ENCODE measurements at places on chromosomes 7 and 10. TPM values are rescaled to one million over a fixed set of nuclear protein-coding genes. Genes with fewer than 3 reads are reported as not detected.

Gene HOXA4
- 0.83 TPM for total RNA-seq

Gene GOT1
- total RNA-seq: 16.8 TPM

Gene IFT22
- 21.8 TPM for total RNA-seq

Gene JAKMIP3
- total RNA-seq: 1.5 TPM

Gene NPC1L1
- 0.28 TPM for total RNA-seq

GRCh38 chr7:98797150-98797549 lies 72.7 kb downstream of the TMEM130 start:
- H3K36me3 ChIP-seq: no peaks in the 10 kb centered on the region
- DNase-seq: no peak
- H3K27ac ChIP-seq: no peak overlapping the region
- no peaks in the 10 kb centered on the region for H3K4me1 ChIP-seq
- no peak overlapping the region for H3K4me3 ChIP-seq
- H3K27me3 ChIP-seq: no peaks in the 10 kb centered on the region

- peaks cover 3% of the 10 kb centered on the region for H3K4me1 ChIP-seq
- H3K4me3 ChIP-seq: no peak overlapping the region
- no peak overlapping the region for H3K27ac ChIP-seq
- H3K27me3 ChIP-seq: no peaks in the 10 kb centered on the region
Measured at GRCh38 chr7:80412842-80413241, 99.0 kb downstream of the GNAT3 start.

DNA sequence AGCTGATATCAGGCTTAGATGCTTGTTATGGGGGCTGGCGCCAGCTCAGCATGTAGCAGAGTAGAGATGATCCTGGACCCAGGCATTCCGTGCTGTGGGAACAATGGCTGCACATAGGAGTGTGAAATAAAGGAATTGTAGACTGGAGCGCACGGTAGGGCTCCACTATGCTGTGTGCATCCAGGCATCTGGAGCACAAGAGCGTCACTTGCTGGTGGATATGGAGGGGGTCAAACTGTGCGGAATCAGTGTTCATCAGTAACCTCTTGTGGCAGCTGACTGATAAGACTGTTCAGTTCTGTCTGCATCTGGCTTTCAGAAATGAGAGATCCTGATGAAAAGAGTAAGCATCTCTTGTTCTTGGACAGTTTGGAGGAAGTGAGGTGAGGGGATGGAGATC lies 55.8 kb downstream of the ZNF503 start:
- H3K4me1 ChIP-seq: no peaks in the 10 kb centered on the region
- no peak overlapping the region for H3K27ac ChIP-seq
- no peak for DNase-seq
- no peaks in the 10 kb centered on the region for H3K36me3 ChIP-seq
- no peak overlapping the region for H3K4me3 ChIP-seq
- no peaks in the 10 kb centered on the region for H3K27me3 ChIP-seq

DNA sequence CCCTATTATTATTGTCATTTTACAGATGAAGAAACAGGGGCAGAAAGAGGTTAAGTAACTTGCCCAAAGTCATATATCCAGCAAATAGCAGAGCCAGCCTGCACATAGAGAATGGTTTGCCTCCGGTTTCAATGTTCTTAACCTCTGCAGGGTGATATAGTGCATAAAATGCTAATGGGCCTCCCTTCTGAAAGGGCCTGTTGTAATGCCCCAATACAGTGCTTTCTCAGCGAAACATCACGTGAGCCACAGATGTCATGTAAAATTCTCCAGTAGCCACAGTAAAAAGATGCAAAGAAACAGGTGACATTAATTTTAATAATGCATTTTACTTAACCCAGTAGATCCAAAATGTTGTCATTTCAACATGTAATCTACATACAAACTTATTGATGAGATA lies 38.1 kb downstream of the LRGUK start:
- no peaks in the 10 kb centered on the region for H3K4me1 ChIP-seq
- H3K27me3 ChIP-seq: no peaks in the 10 kb centered on the region
- H3K4me3 ChIP-seq: no peak overlapping the region
- DNase-seq: no peak
- H3K27ac ChIP-seq: no peak overlapping the region

DNA sequence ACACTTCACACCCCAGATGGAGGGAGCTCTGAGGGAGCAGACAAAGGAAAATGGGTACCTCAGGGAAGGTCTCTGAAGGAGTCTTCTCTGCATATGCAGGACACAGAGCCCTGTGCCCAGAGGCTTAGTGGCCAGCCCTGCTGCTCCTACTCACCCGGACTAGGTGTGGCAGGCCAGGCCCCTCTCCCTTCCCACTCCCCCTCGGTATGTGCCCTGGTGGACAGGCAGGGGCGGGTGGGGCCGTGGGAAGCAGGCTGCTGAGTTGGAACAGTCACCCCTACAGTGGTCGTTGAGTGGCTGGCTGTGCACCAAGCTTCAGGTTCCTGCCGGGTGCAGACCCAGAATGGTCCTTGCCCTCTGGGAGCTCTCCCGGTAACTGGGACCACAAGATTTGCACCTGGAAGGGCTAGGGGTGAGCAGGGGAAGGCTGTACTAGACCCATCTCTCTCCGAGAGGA lies 68.6 kb downstream of the ZMIZ1 start:
- H3K27ac ChIP-seq: peak overlapping the region; percentile 45
- H3K4me1 ChIP-seq: peaks cover 54% of the 10 kb centered on the region
- no peak overlapping the region for H3K4me3 ChIP-seq
- DNase-seq: peak; percentile 43
- no peaks in the 10 kb centered on the region for H3K36me3 ChIP-seq

GRCh38 chr7:155206318-155207020 lies 91.2 kb upstream of the INSIG1 start:
- no peak for DNase-seq
- no peaks in the 10 kb centered on the region for H3K36me3 ChIP-seq
- H3K27me3 ChIP-seq: no peaks in the 10 kb centered on the region
- no peak overlapping the region for H3K4me3 ChIP-seq
- no peaks in the 10 kb centered on the region for H3K4me1 ChIP-seq
- no peak overlapping the region for H3K27ac ChIP-seq

DNA sequence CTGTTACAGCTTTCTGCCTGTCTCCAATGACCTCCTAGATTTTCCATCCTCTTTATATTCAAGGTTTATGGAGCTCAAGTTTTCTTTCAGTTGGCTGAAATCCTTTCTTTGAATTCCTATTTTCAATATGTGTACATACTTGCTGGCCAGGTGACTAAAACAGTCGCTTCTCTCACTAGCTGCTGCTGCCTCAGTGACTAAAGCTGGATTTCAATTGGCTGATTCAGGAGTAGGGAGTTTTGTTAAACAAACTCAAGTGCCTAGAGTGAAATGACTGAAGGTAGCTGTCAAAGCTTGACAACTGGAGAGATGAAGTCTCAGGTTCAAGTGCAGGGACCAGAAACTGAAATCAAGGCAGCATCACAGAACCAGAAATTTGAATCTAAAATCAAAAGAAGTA lies 6.7 kb upstream of the POLR1F start:
- no peak for DNase-seq
- H3K27me3 ChIP-seq: no peaks in the 10 kb centered on the region
- no peak overlapping the region for H3K27ac ChIP-seq
- no peak overlapping the region for H3K4me3 ChIP-seq
- no peaks in the 10 kb centered on the region for H3K36me3 ChIP-seq

- no peaks in the 10 kb centered on the region for H3K4me1 ChIP-seq
- H3K27ac ChIP-seq: no peak overlapping the region
- H3K4me3 ChIP-seq: no peak overlapping the region
- DNase-seq: no peak
- H3K36me3 ChIP-seq: no peaks in the 10 kb centered on the region
- no peaks in the 10 kb centered on the region for H3K27me3 ChIP-seq
Measured at GRCh38 chr10:72370201-72370722, 15.5 kb upstream of the DNAJB12 start.

GRCh38 chr10:75646916-75647315 lies 215.5 kb downstream of the LRMDA start:
- H3K27me3 ChIP-seq: no peaks in the 10 kb centered on the region
- no peak overlapping the region for H3K4me3 ChIP-seq
- H3K36me3 ChIP-seq: no peaks in the 10 kb centered on the region
- peak; percentile 63 for DNase-seq
- H3K4me1 ChIP-seq: peaks cover 4% of the 10 kb centered on the region

- no peaks in the 10 kb centered on the region for H3K36me3 ChIP-seq
- H3K4me3 ChIP-seq: no peak overlapping the region
- H3K27ac ChIP-seq: no peak overlapping the region
- DNase-seq: no peak
- H3K4me1 ChIP-seq: no peaks in the 10 kb centered on the region
- H3K27me3 ChIP-seq: no peaks in the 10 kb centered on the region
Measured at GRCh38 chr10:14889318-14889717, 10.7 kb downstream of the SUV39H2 start.

- peak overlapping the region; percentile 16 for H3K27ac ChIP-seq
- no peaks in the 10 kb centered on the region for H3K4me1 ChIP-seq
- no peaks in the 10 kb centered on the region for H3K27me3 ChIP-seq
- no peak overlapping the region for H3K4me3 ChIP-seq
- H3K36me3 ChIP-seq: no peaks in the 10 kb centered on the region
Measured at GRCh38 chr10:6114805-6115341, 26.0 kb downstream of the RBM17 start.

DNA sequence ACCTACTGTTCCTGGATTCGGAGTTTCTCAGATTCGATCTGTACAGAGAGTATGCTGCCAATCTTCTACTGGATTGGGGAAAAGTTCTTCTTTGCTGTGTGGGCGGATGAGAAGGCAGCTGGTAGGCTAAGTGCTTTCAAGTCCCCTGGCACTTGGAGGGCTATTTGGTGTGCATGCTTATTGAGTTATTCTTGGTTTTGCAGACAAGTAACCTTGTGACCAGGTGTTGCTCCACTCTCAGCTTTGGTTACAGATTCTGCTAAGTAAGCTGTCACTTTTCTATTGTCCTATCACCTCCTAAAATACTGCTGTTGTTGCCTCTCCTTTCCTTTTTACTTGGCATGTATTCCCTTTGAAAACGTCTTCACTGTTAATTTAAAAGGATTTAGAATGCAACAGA lies 1375.1 kb upstream of the LRRTM3 start:
- DNase-seq: no peak
- H3K27ac ChIP-seq: no peak overlapping the region
- no peaks in the 10 kb centered on the region for H3K27me3 ChIP-seq
- no peaks in the 10 kb centered on the region for H3K36me3 ChIP-seq
- H3K4me3 ChIP-seq: no peak overlapping the region
- H3K4me1 ChIP-seq: no peaks in the 10 kb centered on the region

- H3K4me1 ChIP-seq: peaks cover 5% of the 10 kb centered on the region
- no peak for DNase-seq
- H3K27me3 ChIP-seq: no peaks in the 10 kb centered on the region
- H3K36me3 ChIP-seq: no peaks in the 10 kb centered on the region
Measured at GRCh38 chr7:711922-712380, 14.5 kb upstream of the DNAAF5 start.

GRCh38 chr10:103244666-103245271 lies 918 bp upstream of the RPEL1 start:
- H3K36me3 ChIP-seq: no peaks in the 10 kb centered on the region
- no peak overlapping the region for H3K4me3 ChIP-seq
- DNase-seq: peak; percentile 56
- H3K27ac ChIP-seq: no peak overlapping the region

- peak overlapping the region; percentile 84 for H3K27ac ChIP-seq
- H3K27me3 ChIP-seq: no peaks in the 10 kb centered on the region
- peak overlapping the region; percentile 89 for H3K4me3 ChIP-seq
Measured at GRCh38 chr7:114922652-114923402, 933 bp downstream of the MDFIC start.

DNA sequence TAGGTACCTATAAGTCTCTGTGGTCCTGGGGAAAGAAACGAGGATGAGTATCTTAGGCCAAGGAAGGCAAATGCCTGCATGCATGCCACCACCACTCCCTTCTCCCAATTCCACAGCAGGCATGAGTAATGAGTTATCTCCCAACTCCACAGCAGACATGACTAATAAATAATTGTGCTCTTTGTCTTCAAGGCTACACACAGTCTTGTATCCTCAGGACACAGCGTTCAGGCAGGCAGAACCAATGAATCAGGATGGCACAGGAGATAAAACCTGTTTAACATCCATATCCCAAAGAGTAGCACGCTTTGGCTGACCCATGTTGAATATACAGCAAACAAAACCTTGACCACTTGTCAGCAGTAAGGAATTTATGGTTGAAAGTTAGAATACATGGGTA lies 229.7 kb upstream of the NFE2L3 start:
- H3K27ac ChIP-seq: no peak overlapping the region
- H3K36me3 ChIP-seq: no peaks in the 10 kb centered on the region
- H3K4me1 ChIP-seq: no peaks in the 10 kb centered on the region
- no peaks in the 10 kb centered on the region for H3K27me3 ChIP-seq
- no peak overlapping the region for H3K4me3 ChIP-seq
- no peak for DNase-seq

DNA sequence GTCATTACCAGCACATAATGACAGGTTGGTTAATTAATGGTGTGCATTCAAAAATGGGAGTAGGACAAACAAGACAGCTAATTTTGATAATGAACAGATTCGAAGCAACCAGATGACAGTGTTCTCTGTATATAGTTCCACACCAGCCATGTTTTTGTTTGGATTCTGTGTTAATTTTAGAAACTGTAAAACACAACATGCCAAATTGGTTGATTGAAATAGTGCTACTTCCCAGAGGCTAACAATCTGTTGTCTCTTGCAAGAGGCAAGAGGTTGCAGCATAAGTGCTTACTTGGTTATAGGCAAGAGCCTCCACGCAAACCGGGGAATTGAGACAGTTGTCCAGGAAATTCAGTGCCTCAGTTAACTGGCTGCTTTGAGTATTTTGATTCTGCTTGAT lies 170.2 kb upstream of the HABP2 start:
- H3K4me3 ChIP-seq: no peak overlapping the region
- H3K4me1 ChIP-seq: peaks cover 8% of the 10 kb centered on the region
- no peaks in the 10 kb centered on the region for H3K36me3 ChIP-seq

DNA sequence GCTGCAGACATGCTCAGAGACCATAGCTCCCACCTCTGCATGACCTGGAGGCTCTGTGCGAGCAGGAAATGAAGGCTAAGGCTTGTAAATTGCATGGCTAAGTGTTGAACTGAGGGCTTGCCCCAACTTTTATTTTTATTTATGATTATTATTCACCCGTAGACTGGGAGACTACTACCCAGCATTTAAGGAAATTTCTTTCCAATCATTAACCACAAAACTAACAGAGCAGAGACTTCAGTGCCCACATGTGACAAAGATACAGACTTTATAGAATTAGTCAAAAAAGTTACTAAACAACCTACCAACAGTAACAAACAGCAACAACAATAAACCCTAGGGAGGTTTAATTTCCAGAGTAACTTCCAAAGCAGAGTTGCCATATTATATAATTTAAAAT lies 39.7 kb downstream of the MCMBP start:
- no peak for DNase-seq
- no peaks in the 10 kb centered on the region for H3K36me3 ChIP-seq
- H3K4me3 ChIP-seq: no peak overlapping the region
- H3K4me1 ChIP-seq: no peaks in the 10 kb centered on the region
- no peaks in the 10 kb centered on the region for H3K27me3 ChIP-seq
- no peak overlapping the region for H3K27ac ChIP-seq

DNA sequence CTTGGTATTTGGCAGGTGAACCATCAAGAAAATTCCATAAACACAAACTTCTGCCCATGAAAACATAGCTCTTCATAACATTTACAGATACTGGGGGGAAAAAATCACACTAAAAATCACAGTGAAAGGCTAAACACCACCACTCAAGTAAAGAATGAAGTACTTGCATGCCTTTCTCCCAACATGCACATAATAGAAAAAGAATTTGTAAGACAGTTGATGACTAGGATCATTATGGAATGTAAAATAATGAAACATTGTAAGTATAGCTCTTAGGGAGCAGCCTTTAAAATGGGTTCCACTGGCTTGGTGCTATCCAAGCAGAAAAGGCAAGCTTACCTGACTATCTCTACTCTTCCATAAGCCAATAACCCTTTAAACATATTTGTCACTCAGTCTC lies 299.9 kb upstream of the LRRN3 start:
- H3K4me3 ChIP-seq: no peak overlapping the region
- no peaks in the 10 kb centered on the region for H3K27me3 ChIP-seq
- H3K27ac ChIP-seq: no peak overlapping the region

GRCh38 chr10:44334091-44334490 lies 50.8 kb downstream of the CXCL12 start:
- H3K27me3 ChIP-seq: no peaks in the 10 kb centered on the region
- no peak overlapping the region for H3K27ac ChIP-seq
- H3K4me3 ChIP-seq: no peak overlapping the region
- H3K4me1 ChIP-seq: no peaks in the 10 kb centered on the region
